ENCODE measurements at places on chromosomes 7 and 10.

GRCh38 chr10:133022776-133023100, 65.0 kb upstream of the ADGRA1 start:
- no peak for DNase-seq

DNA sequence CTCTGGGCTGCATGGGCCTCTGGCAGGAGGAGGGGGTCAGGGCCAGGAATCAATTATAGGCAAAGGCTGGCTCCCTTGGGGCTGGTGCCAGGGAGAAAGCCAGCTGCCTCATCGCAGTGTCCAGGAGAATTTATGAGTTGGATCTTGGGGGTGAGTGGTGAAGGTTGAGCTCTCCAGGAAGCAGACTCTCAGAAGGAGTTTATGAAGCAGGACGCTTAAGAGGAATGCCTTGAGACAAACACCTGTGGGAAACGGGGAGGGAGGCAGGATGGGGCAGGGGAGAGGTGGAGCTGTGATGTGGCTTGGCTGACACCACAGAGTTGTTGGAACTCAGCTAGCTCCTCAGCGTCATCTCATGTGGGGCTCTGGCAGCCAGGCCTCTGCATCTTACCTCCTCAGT, 428.5 kb downstream of the RPS24 start:
- DNase-seq: no peak

- no peak for DNase-seq
Observed at GRCh38 chr7:42982604-42983115, 50.5 kb downstream of the MRPL32 start.

DNA sequence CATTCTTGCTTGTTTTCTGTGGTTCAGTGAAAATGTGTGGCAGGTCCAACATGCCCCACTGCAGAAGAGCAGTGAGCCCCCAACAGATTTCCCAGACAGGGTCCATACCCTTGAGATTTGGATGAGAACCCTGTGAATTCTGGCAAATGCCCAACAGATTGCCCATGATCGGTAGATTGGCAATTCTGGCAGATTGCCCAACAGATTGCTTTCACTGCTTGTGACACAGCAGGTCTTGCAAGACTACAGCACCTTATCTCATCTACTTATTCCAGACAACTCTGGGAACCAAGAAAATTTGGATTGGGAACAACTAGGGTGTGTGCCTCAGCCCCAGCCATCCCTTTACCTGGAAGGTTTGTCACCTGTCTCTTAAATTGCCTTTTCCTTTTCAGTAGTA, 143.7 kb upstream of the COL1A2 start:
- DNase-seq: no peak

DNA sequence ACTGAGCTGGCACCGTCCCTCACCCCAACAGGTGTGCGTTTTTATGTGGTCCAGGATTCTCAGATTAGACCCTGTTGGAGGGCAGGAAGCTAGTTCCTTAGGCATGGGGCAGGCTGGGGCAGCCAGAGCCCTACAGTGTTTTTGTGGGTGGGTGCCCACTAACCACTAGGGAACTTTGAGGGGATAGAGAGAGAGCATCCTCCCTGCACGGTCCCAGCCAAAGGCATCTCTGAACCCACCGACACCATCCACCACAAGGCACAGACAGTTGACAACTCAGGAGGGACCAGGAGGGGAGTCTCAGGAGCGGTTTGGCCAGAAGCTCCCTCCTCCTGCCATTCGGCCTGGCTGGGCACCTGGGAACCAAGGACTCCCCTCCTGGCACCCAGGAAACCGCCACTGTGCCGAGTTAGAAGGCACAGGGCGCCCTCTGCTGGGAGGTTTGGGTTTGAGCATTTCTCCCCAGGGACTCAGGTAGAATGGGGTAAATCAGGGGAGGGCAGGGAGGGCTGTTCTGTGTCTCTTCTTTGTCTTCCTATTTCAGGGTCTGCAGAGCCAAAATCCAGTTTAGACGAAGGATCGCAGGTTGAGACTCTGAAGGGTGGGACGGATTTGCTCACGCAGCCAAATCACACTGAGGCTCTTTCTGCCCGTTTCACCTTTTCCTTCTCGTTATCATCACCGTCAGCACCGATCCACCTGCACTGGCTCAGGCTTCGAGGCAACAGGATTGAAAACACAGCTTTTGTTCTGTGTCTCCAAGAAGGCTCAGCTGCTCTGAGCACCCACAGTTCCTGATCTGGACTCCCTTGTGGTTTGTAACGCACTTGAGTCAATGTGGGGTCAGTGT, 84.8 kb upstream of the COL13A1 start:
- peak; percentile 45 for DNase-seq

DNA sequence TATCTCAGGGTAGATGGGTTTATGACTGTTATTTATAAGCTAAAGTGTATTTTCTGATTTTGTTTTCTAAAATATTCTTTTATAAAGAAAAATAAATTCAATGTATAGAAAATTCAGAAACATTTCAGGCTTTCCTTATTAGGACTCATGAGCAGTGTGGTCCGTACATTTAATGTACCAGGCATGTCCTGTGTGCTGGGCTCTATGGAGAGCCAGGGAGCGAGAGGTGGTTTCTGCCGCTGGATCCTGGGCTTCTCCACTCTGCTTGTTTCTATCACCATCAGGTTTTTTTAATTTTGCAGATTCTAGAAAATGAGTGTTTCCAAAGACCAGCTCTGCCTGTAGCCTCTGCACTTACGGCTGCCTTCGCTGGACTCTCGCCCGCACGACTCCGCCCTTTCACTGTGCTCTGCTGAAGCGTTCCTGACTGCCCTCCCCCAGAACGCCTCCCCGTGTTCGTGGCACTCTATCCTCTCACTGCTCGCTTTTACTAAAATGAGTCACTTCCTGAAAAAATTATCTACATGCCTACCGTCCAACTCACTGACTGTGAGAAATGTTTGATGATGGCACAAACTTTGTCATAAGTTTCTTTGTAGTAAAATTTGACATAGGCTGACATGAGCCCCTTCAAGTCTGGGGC, 188.5 kb downstream of the ZMYND11 start:
- DNase-seq: peak; percentile 54

GRCh38 chr10:24894728-24895127, 57.7 kb downstream of the PRTFDC1 start:
- DNase-seq: peak; percentile 36

- DNase-seq: no peak
Observed at GRCh38 chr7:111388912-111389311, 173.4 kb downstream of the IMMP2L start.

DNA sequence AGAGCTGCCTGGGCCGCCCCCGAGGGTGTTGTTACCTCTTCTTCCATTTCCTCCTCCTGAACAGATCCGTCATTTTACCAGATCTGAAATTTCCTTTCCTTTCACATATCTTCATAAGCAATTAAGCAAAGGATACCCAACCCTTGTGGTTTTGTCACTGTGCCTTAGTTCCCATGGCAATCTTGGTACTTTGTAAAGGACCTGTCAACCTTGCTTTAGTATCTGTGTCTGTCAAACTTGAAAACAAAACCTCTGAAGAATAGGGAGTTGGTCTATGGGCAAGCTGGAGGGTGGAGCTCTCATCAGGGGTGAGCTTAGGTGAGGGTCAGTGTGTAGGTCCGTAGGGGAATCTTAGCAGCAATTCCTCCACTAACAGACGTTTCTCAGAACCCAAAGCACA, 25.4 kb upstream of the CCDC3 start:
- DNase-seq: no peak

All from CD4-positive, alpha-beta T cell treated with Interleukin-10 for 1 hour (primary cell).